ENCODE measurements at places on chromosomes 7 and 10. TPM values are rescaled to one million over a fixed set of nuclear protein-coding genes. Genes with fewer than 3 reads are reported as not detected.

DNA sequence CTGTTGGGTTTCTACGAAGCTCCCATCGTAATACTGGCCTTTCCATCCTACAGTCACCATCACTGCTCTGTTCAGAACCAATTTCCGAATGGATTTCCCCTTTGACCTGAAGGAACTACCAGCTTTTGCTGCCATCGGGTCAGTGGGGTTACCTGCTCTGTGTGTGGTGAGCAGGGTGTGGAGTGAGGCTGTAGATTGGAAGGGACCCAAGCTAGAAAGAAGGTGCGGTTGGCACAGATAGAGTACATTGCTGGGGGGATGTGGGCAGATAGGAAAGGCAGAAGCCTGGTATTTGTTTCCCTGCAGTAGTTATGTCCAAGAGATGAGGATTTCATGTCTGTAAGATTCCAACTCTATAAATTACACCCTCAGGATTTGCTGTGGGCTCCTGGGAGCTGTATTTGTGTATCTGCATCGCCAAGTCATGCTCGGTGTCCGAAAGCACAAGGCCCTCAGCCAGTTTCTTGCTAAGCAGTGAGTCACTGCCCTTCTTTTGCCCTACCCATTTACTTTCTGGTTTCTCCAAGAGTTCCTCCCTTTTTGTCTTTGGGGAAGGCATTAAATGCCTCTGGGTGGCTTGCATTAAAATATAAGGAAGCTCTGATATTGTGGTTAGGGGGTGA, 15.4 kb downstream of the CLCN1 start:
- no peak for DNase-seq

DNA sequence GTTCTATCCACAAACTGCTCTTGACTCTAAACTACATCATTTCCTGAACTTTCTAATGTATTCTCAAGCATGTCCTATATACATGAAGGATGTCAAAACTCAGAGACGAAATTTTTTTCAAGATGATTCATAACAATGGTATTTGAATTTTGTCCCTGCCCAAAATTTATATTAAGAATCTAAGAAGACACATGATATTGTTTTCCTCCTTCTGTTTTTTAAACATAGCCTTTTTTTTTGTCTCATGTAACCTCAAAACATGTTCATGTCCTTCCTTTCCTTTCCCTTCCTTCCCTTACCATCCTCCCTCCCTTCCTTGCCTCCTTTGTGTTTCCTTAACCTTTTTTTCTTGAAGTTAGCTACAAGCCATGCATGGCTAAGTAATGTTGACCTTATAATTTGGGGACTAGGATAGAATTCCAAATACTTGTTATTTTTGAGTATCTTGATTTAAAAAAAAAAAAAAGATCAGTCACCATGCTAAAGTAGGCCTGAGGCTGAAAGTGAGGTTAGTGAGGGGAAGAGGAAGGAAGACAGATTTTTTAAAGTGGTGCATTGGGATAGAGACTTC, 163.0 kb downstream of the SUGCT start:
- DNase-seq = no peak

The POLR3A gene
- total RNA-seq = 31.4 TPM

GRCh38 chr10:60573336-60573735, 183.7 kb upstream of the ANK3 start:
- no peak for DNase-seq

The SPDYE6 gene
- not detected for total RNA-seq

- no peak for DNase-seq
Measured at GRCh38 chr7:99679400-99680191, at the start of gene CYP3A5. Gene CYP3A5 (minus strand): TSS chr7:99679996. CDS start chr7:99679896, 100 bp downstream.

GRCh38 chr10:56327118-56327517, 33.9 kb downstream of the ZWINT start:
- no peak for DNase-seq

DNA sequence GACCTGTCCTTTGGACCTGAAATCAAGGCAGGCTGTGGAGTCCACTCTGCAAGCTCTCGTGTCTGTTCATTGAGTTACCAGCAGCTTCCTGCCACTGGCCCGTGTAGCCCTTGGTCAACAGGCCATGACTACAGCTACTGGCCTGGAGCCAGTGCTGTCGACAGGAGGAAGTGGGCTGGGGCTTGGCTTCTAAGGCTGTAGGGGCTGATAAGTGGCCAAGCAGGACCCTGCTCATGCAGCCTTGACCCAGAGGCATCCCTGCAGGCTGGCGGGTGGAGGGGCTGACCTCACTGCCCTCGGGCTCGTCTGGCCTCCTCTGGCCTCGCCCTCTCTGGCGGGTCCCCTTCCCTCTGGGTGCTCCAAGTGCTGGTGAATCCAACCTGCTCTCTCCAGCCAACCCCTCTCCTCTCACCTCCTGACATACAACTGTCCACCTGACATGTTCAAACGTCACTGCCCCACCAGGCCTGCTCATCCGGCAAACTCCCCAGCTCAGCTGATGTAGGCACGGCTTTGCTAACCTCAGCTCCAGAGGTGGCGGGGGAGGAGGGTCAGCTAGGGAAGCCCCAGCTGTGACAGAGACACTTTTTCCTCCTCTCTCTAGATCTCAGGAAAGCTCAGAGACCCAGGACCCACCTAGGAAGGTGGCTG, 188.6 kb upstream of the LYZL2 start:
- DNase-seq = no peak

The ZWINT gene
- total RNA-seq = 109 TPM

GRCh38 chr10:12531305-12532220, 182.2 kb downstream of the CAMK1D start:
- DNase-seq = no peak

Measured in neural crest cell (in vitro differentiated cells).